ENCODE measurements at places on chromosomes 7 and 10.

DNA sequence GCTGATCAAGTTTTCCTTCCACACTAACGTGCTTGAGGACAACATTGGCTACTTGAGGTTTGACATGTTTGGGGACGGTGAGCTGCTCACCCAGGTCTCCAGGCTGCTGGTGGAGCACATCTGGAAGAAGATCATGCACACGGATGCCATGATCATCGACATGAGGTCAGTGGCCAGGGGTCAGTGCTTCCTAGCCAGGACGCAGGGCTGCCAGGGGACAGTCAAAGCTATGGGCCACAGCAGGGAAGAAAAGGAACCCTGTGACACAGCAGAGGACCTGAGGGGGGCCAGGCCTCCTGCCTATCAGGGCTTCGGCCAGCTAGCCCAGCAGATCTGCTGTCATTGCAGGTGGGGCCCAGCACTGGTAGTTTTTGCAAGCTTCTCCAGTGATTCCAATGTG, 5.2 kb downstream of the RBP3 start:
- no peak for DNase-seq

DNA sequence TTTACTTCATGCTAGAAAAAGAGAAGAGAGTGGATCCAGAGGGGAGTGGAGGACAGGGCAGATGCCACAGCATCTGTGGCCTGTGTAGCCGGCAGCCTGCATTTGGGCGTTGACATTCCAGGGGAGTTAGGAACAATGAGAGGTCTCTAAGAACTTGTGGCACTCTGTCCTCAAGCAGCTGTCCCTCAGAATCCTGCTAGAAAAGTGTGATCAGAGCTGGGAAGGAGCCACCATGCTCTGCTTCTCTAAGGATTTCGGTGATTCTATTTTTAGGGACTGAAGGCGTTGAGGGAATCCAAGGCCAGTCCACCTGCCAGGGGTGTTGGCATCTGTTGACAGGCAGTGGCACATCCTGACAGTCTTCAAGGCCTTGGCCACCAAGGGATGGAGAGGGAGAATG, 7.6 kb downstream of the LRIT2 start:
- no peak for DNase-seq

- no peak for DNase-seq
These were observed 103.5 kb upstream of the PRSS1 start for GRCh38 chr7:142645777-142646176.

- DNase-seq: no peak
These were observed 550.3 kb downstream of the GRM8 start for GRCh38 chr7:126702242-126703016.

Measured in stimulated activated CD8-positive, alpha-beta memory T cell treated with anti-CD3 and anti-CD28 coated beads, Interleukin-15, amount 100 ng/mL, for 48 hours (primary cell).